ENCODE measurements at places on chromosomes 3 and 15. TPM values are rescaled to one million over a fixed set of nuclear protein-coding genes. Genes with fewer than 3 reads are reported as not detected.

GRCh38 chr3:149142682-149143081 is 13.2 kb downstream of the HPS3 start:
- H3K36me3 ChIP-seq, result peaks cover 4% of the 10 kb centered on the region
- no peak overlapping the region for H3K27ac ChIP-seq
- peaks cover 17% of the 10 kb centered on the region for H3K4me1 ChIP-seq
- DNase-seq, result no peak

- H3K27me3 ChIP-seq, result no peaks in the 10 kb centered on the region
- DNase-seq, result no peak
- H3K4me3 ChIP-seq, result no peak overlapping the region
- no peaks in the 10 kb centered on the region for H3K4me1 ChIP-seq
- no peak overlapping the region for H3K27ac ChIP-seq
Observed at GRCh38 chr3:130395916-130396315, 50.4 kb downstream of the COL6A5 start.

DNA sequence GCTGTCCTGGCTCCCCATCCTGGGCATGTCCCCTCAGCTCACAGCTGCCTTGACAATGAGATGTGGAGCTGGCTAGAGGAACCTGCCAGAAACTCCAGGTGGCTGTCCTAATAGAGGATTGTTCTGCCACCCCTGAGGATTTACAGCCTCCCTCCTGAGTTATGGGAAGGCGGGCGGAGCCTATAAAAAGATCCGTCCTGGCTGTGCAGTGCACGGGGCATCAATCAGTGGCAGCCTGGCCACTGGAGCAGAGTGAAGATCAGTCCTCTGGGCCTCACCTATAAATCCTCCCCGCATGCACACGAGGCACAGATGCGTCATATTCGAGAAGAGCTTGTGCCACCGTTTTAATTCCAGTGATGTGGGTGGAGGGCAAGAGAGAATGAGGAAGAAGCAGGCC is 90.0 kb downstream of the MEGF11 start:
- no peak for DNase-seq
- no peak overlapping the region for H3K4me3 ChIP-seq
- H3K4me1 ChIP-seq, result no peaks in the 10 kb centered on the region
- H3K36me3 ChIP-seq, result no peaks in the 10 kb centered on the region
- no peaks in the 10 kb centered on the region for H3K27me3 ChIP-seq
- H3K27ac ChIP-seq, result no peak overlapping the region

DNA sequence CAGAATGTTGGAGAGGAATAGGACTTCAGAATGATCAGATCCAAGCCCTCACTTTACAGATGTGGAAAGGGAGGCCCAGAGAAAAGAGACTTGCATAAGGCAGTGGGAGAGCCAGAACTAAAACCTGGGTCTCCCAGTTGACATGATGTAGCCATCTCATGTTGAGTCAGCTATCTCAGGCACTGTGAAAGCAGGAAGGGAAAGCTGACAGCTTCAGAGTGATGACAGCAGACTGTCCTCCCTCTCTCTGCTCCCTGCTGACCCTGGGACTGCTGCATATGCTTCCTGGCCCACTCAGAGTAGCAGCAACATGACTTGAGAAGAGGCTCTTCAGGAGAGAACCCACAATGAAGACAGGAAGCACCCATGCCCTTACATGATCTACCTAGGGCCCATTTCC is 14.7 kb downstream of the FHIT start:
- no peak overlapping the region for H3K27ac ChIP-seq
- H3K27me3 ChIP-seq, result no peaks in the 10 kb centered on the region
- H3K4me1 ChIP-seq, result no peaks in the 10 kb centered on the region
- H3K36me3 ChIP-seq, result no peaks in the 10 kb centered on the region

DNA sequence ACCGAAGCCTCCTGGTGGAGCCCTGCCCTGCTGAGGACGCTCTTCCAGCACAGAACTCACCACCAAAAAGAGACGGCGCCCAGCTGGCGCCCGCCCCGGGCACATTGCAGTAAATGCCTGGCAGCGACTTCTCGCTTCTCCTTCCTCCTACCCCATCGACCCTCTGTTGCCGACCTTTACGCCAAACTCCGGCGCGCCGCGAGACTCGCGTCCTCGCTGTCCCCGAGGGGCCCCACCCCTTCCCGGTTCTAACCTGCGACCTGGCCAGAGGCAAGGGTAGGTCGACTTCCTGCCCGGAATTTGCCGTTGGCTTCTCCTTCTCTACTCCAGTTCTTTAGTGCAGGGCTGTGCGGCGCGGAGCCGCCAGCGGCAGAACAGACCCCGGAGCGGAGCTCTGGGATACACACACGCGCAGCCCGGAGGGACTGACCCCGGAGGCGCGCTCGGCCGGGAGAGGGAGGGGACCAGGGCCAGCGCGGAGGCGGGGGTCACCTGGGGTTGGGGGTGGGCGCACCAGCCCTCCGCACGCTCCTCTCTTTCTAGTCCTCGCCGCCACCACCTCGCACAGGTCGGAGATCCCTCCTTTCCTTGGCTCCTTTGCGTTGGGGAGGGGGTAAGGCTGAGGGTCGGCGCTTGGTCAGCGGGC is 226.6 kb upstream of the AZI2 start:
- no peak overlapping the region for H3K4me3 ChIP-seq
- H3K36me3 ChIP-seq, result no peaks in the 10 kb centered on the region
- H3K27ac ChIP-seq, result no peak overlapping the region
- no peak for DNase-seq
- H3K27me3 ChIP-seq, result peaks cover 5% of the 10 kb centered on the region

GRCh38 chr3:119825820-119826219 is 43.9 kb downstream of the NR1I2 start:
- H3K27ac ChIP-seq, result no peak overlapping the region
- H3K27me3 ChIP-seq, result no peaks in the 10 kb centered on the region
- no peak for DNase-seq

- no peak overlapping the region for H3K27ac ChIP-seq
- H3K4me1 ChIP-seq, result no peaks in the 10 kb centered on the region
- H3K36me3 ChIP-seq, result no peaks in the 10 kb centered on the region
- H3K27me3 ChIP-seq, result no peaks in the 10 kb centered on the region
- H3K4me3 ChIP-seq, result no peak overlapping the region
- DNase-seq, result no peak
Observed at GRCh38 chr3:185207931-185208746, 45.7 kb downstream of the EHHADH start.

- peaks cover 7% of the 10 kb centered on the region for H3K4me1 ChIP-seq
- DNase-seq, result peak; percentile 10
- H3K27ac ChIP-seq, result no peak overlapping the region
- no peaks in the 10 kb centered on the region for H3K36me3 ChIP-seq
- no peak overlapping the region for H3K4me3 ChIP-seq
- no peaks in the 10 kb centered on the region for H3K27me3 ChIP-seq
Observed at GRCh38 chr3:138332472-138333073, 2.9 kb upstream of the NME9 start.

DNA sequence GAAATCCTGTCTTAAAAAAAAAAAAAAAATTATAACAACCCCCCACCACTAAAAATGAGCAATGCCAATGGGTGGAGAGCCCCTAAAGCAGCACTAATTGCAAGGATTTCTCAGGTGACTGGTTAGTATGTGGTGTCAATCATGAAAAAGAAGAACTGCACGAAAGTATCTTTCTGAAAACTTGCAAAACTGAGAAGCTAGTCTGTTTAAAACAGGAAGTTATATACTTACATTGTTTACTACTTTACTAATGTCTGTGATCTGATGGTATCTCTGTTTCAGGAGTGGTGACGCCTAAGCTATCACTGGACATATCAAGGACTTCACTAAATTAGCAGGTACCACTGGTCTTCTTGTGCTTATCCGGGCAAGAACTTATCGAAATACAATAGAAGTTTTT is at the start of gene CCR3:
CCR3 (plus strand) TSS at position 341 of the 400 bp plus-strand sequence. CDS start 22,699 bp downstream, outside the sequence.
- H3K27ac ChIP-seq, result no peak within 1 kb of the TSS
- no peaks in the 10 kb centered on the region for H3K27me3 ChIP-seq
- H3K4me3 ChIP-seq, result no peak within 1 kb of the TSS
- H3K4me1 ChIP-seq, result no peaks in the 10 kb centered on the region
- H3K36me3 ChIP-seq, result no peaks in the 10 kb centered on the region
- DNase-seq, result no peak

RAB6B gene
- total RNA-seq, result 0.73 TPM

ROPN1 gene
- not detected for total RNA-seq
